Memory B cell (primary cell): ENCODE measurements at places on chromosomes 7 and 10.

- no peak for DNase-seq
Measured at GRCh38 chr7:2936301-2936700, 92.2 kb upstream of the GNA12 start.

DNA sequence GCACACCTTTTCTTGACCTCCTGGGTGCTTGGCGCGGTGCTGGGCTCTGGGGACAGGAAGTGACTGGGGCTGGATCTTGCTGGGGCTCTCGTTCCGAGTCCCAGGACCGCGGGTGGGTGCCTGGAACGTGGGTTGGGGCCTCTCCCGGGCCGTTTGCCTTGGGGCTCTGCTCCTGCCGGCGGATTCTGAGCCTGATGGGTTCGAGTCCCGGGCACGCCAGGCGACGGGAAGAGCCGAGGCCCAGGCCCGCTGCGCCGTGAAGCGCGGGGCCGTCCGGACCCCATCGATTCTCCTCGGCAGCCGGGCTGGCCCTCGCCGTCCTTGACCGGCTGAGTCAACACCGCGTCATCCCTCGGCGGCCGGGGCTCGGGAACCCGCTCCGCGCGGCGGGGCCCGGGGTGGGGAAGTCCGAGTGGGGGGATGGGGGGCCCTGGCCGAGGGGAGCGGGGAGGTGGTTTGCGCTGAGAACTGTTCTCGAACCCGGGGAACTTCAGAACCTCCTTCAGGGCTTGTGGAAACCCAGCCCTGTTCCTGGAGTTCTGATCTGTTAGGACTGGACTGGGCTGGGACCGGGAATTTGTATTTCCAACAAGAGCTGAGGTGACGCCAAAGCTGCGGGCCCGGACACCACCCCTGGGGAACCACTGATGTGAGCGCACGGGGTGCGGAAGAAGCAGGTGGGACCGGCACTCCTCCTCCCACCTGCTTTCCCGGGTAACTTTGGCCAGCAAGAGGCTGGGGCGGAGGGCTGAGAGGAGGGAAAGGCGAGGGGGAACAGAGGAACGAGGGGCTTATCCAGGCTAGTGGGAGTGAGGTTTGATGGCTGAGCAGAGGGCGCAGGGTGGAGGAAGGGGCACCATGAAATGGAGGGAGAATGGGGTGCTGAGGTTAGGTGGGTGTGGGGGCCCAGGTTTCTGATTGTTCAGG, 6.2 kb downstream of the HHEX start:
- DNase-seq = no peak

DNA sequence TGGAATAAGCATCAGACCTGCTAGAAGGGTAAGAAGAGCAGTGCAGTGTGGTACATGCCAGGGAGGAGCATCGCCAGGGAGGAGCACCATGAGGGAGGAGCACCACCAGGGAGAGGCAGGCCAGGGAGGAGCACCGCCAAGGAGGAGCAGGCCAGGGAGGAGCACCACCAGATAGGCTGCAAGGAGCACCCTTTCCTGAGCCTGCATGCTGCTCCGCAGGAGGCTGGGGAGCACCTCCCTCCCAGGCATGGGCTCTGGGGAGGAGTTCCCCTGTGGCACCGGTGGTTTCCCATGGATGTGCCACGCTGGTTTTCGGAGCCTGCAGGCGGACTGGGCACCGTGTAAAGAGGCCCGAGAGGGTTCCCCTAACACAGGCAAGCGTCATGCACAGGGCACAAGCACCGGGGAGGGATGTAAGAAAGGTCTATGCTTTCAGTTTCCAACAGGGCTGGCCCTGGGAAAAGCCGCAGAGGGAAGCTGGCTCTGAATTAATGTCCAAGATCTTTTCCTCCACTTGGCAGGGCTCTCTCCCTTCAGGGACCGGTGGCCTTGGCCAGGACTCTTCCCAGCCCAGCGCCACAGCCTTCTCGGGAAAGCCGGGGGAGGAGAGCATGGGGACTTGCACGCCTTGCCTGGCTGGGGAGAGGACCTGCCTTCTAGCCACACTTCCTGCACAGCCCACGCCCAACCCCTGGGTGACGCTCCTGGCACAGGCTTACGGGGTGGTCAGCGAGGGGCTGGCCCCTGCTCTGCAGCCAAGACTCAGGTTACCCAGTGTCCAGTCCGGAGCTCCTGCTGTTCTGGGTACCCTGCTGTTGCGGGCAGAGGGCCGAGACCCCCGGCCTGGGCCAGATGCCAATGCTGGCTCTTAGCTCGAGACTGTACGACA, 11.5 kb upstream of the GPER1 start:
- DNase-seq = no peak

DNA sequence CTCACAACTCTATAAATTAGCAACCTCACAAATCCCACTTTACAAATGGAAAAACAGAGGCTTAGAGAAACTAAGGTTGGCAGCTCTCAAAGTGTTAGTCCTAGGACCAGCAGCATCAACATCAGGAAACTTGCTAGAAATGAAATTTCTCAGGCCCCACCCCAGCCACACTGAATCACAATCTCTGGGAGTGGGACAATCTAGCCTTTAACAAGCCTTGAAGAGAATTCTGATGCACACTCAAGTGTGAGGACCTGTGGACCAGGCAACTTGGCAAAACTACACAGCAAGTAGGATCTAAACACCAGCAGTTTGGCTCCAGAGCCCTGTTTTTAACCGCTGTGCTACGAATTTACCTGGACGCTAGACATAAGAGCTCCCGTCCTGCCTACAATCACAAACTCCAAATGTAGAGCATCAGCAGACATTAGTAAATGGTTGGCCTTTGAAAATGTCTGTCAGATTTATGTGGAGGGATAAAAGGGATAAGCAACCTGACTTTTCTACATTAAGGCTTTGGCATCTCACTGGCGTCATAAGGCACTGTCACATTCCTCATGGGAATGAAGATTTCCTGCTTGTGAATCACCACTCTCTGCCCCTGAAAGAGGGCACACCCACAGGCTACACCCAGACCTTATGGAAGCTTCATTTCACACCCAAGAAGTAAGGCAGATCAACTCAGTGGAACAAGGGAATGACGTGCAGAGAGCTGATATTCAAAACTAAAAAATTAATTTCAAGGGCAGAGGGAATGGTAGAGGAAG, 34.5 kb downstream of the PPP1R3C start:
- DNase-seq = no peak

DNA sequence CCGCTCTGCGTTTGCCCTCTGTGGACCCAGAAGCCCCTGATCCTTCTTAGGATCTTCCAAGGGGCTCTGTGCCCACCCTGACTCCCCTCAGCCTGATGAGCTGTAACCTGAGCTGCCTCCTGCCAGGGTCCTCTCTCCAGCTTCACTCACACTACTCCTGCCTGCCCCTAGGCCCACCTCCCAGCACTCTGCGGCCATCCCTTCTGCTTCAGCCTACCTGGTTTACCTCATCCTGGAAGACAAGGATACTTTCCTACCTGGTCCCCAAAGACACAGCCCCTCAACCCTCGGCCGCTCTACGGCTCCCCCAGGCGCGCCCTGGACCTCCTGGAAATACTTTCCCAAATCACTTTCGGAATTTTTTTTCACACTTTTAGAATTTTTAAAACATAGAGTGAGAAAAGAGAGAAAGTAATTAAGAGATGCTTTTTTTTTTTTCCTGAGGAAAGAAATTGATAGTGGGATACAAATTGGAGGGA, 6.4 kb upstream of the ZNF862 start:
- DNase-seq = no peak

DNA sequence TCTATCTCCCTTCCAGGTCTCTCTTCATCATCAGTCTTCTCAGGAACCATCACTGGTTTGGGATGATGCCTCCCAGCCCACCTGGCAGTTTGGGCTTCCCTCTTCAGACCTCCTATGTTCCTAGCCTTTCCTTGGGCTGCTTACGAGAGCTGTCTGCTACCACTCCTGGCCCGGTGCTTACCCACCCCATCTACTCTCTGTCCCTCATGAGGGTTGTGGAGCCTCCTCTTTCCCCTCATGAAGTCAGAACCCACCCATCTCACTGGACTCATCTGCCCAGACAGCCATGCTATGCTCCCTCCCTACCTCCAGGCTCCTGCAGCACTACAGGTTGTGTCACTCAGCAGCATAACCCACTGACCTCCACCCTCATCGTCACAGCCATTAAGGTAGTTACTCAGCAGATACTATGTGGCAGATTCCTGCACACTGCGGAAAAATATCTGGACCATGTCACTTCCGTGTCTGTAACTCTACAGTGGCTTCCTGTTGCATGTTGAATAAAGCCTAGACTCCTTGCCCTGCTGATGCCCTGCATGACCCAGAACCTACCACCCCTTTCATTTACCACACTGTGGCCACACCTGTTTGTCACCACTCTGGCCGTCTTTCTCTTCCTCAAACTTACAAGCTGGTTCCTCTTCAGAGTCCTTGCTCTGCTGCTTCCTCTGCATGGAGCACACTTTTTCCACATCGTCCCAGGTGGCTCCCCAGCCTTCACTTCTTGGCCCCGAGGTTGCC, 2.0 kb downstream of the DBNL start:
- DNase-seq = peak; percentile 45

DNA sequence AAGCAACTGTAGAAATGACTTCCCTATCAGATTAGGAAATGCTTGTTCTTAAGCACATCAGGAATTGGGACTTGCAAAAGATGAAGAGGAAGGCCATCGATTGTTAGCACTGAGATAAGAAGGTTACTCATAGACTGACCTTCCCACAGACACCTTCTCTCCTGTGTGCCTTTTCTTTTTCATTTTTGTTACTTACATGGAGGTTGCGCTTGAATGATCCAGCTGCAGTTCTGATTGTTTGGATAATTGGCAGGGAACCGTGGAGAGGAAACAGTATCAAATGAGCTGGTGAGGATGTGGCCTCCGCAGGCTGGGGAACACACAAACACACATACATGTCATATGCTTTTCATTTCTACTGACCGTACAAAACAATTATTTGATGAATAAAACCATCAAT, 134.9 kb upstream of the RSU1 start:
- DNase-seq = no peak

DNA sequence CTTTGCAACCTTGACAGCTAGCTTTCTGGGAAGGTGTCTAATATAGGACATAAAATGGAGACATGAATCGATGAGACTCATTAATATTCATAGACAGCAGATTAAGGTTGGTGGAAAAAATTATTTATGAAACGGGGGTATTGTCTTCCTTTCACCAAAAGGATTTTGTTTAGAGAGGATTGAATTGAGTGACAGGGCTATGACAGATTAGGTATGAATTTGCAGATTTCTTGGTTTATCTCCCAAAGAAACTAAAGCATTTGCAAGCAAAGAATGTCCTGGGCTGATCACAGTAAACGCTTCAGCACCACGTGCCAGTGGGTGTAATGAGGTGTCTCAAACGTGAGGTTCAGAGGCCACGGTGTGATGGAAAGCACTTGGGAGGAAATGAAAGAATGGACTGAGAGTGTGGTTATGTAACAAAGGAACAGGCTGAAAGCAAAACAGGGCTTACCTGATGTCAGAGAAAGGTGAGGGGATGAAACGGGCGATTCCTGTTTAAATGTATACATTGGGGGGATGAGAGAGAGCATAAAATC, 329.2 kb upstream of the NPVF start:
- DNase-seq = no peak

DNA sequence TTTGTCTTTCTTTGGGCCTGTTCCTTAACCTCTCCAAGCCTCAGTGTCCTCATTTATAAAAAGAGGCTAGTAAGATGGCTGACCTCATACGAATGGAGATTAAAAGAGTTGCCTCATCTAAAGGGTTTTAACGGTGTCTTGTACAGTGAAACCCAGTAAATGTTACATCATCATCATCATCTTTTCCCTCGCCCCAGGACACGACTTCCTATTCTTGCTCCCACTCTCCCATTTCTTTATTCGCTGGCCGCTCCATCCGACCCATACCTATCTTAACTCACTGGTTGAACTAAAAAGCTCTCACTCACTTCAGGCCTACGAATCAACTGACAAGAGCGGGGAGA, 554 bp downstream of the FRA10AC1 start:
- no peak for DNase-seq

- no peak for DNase-seq
Measured at GRCh38 chr7:46198701-46199100, 277.6 kb upstream of the IGFBP3 start.

DNA sequence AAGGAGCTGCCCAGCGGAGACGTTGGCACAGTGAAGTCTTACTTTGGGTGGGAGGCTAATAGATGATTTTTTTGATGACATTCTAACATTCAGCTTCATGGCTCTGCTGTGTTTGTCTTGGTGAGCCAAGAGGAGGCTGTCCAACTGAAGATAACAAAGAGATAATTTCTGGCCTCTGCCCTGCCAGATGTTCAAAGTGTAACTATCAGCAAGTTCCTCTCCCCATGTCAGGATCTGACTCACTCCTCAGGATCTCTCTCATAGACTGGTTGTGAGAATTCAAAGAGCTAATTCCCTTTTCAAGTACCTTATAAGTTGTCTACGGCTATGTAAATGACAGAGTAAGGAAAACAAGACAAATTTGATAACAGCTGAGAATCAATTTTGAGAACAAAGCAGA, 1340.9 kb downstream of the XPNPEP1 start:
- no peak for DNase-seq

- DNase-seq = no peak
Measured at GRCh38 chr7:80622541-80622940, 15.9 kb upstream of the CD36 start.

DNA sequence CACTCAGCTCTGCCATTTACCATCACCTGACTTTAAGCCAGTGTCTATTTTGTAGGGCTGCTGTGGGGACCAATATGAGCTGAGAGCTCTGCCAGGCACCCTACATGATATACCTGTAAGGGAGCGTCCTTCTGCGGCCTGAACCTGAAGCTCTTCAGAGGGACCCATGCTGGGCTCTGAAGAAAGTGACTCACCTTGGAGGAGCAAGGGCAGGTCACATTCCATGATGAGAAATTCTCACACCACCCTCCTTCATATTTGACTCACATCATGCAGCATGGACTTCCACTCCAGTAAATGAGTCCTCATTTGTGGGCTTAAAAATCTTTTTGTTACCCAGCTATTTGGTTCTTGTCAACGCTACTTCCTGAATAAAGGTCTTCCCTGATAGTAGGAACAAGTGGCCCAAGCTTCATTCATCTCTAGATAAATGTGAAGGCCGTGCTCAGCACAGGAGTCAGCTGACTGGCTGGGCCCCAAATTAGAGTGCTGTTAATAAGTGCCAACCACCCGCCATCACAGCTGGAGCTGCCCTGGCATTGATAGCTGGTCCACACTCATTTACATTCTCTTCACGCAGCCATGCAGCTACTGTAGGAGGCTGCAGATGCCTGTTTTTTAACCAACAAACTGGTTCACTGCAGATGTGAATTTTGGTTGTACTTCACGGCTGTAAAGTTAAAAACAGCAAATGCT, 78.4 kb downstream of the RNF216 start:
- DNase-seq = no peak

DNA sequence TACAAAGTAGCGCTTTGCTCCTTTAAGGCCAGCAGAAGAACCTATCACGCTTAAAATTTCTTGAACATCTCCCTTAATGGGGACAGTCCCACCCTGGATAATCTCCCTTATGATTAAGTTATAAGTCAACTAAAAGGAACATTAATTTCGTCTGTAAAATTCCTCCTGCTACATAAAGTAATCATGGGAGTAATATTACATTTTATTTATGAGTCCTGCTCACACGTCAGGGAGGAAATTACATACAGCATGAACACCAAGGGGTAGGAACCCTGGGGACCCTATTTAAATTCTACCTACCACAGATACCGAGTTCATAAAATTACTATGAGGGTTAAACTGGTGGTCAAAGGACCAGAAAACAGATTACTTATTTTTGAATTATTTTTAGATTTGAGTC, 926.6 kb upstream of the MBL2 start:
- DNase-seq = no peak

GRCh38 chr7:136868496-136869000, at the start of gene CHRM2:
Gene CHRM2, plus strand, starts transcription at chr7:136868652. Its CDS starts 146,214 bp downstream, at chr7:137014866.
- no peak for DNase-seq

- DNase-seq = no peak
Measured at GRCh38 chr7:30428246-30429155, 50.1 kb downstream of the NOD1 start.
